Fibroblast of villous mesenchyme (primary cell): ENCODE measurements at places on chromosomes 3 and 15.

GRCh38 chr3:196620161-196620604 lies 19.3 kb upstream of the NRROS start:
- DNase-seq: no peak

DNA sequence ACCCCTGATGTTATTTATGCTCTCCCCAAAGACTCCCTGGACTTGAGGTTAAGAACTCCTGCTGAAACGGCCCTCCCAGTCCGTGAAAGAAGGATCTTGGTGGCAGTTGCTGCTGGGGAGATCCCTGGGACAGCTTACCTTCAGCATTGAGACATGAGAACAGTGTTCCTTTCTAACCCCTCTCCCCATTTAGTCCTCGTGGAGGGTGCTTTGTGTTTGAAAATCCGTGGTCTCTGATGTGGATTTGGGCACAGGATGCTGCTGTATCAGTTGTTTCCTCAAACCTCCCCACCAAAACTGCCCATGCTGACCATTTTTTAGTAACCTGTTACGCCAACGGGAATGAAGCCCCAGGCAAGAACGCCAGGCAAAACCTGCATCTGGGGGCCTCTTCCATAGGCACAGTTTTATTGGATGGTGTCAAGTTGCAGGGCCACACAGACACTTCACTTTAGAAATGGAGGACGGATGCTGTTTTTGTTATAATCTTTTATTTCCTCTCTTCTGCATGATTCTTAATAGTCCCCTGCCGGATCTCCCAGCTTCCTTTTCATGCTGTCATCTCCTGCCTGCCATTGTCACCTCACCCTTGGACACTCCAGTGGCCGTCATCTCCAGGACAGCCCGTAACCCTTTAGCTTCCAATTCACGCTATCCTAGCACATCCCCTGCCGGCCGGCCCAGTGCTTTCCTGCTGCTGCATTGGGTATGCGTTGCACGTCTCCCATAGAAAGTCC lies 31.7 kb upstream of the CEMIP start:
- no peak for DNase-seq

- peak; percentile 42 for DNase-seq
Observed at GRCh38 chr3:186976837-186977750, 46.8 kb downstream of the ST6GAL1 start.

GRCh38 chr3:174431717-174432116 lies 427.4 kb upstream of the NAALADL2 start:
- peak; percentile 7 for DNase-seq

DNA sequence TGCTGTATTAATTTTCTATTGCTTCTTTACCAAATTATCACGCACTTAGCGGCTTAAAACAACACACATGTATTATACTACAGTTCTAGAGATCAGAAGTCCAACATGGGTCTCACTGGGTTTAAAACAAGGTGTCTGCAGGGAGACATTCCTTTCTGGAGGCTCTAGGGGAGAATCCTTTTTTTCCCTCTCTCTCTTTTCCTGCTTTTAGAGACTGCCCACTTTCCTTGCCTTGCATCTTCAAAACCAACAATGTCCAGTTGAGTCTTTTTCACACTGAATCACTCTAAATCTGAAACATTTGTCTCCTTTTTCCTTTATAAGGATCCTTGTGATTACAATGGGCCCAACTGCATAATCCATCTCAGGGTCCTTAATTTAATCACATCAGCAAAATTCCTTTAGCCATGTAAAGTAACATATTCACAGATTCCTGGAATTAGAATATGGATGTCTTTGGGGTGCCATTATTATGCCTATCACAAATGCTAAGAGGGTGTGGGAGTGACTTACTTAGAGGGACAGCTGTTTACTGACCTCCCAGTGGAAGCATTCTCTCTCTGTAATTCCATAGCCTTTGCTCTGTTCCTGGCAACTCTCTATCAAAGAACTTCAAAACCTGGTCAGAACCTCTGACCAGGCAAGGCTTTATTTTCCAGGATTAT lies 21.8 kb downstream of the CD200 start:
- DNase-seq: no peak

DNA sequence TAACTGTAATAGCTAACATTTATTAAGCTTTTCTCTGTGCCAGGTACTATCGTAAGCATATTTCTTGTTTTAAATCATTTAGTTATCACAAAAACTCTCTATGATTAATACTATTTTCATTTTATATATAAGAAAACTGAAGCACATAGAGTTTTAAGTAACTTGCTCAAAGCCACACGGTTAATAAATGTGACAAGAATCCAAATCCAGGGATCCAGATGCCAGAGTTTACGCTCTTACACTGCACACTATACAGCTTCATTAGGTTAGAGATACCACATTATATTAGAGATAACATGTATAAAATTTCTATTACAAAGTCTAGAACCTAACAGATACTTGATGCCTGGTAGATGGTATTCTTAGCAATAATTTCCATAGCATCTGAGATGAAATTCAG lies 265.2 kb downstream of the SHOX2 start:
- DNase-seq: no peak

DNA sequence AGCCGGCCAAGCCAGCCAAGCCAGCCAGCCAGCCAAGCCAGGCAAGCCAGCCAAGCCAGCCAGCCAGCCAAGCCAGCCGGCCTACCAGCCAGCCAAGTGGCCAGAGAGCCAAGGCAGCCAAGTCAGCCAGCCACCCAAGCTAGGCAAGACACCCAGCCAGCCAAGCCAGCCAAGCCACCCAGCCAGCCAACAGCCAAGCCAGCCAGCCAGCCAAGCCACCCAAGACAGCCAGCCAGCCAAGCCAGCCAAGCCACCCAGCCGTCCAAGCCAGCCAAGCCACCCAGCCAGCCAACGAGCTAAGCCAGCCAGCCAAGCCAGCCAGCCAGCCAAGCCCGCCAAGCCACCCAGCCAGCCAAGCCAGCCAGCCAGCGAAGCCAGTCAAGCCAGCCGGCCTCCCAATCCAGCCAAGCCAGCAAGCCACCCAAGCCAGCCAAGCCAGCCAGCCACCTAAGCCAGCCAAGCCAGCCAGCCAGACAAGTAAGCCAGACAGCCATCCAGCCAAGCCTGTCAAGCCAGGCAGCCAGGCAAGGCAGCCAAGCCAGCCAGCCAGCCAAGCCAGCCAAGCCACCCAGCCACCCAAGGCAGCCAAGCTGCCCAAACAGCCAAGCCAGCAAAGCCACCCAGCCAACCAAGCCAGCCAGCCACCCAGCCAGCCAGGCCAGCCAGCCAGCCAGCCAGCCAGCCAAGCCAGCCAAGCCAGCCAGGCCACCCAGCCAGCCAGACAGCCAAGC lies 200.5 kb downstream of the GOLGA6L6 start:
- peak; percentile 33 for DNase-seq

DNA sequence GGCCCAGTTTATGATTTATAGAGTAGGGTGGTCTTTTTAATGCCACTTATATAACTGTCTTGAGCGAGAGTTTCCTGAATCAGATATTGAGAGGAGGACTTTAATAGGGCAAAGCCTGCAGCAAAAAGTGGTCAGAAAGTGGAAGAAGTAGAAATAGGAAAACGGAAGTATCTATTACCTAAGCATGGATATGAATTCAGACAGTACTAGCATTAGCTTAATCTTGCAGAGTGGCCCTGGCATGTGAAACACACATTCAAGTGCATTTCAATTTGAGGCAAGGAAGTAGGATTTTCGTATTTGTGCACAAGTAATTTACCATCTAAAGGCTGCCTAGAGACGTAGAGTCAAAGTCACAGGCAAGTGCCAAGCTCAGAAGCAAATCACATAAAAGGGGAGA lies 622.3 kb downstream of the DIPK2A start:
- no peak for DNase-seq

GRCh38 chr3:171354049-171354705 lies 106.0 kb downstream of the TNIK start:
- peak; percentile 37 for DNase-seq

- no peak for DNase-seq
Observed at GRCh38 chr3:189702066-189702646, 71.0 kb downstream of the TP63 start.

DNA sequence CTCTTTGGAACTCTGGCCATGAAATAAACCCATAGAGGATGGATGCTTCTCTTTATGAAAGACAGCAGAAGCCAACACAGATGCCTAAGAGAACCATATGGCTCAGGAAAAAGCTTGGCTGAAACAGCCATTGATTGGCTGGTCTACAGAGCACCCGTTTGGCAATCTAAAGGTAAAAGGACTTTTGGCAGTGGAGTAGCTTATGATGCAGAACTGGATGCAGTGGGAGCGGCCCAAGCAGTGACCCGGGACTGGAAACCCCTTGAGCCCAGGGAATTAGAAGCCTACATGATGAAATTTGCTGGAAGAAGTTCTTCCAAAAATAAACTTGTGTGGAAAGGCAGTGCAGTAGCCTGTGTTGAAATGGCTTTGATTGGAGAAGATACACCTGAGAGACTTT lies 360.2 kb downstream of the NR2F2 start:
- DNase-seq: no peak

GRCh38 chr3:45205126-45205525 lies 21.0 kb downstream of the TMEM158 start:
- DNase-seq: peak; percentile 86

GRCh38 chr15:60798821-60799220 lies 319.9 kb upstream of the ICE2 start:
- DNase-seq: peak; percentile 47

- no peak for DNase-seq
Observed at GRCh38 chr3:53181024-53181371, 20.0 kb downstream of the PRKCD start.

DNA sequence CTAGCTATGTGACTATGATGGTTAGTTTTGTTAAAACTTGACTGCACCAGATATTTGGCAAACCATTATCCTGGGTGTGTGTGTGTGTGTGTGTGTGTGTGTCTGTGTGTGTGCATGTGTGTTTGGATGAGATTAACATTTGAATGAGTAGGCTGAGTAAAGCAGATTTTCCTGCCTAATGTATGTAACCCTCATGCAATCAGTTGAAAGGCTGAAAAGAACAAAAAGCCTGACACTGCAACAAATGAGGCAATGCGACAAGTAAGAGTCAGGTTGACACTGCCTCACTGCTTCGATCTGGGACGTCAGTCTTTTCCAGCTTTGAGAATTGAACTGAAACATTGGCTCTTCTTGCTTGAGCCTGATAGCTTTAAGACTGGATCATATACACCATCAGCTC lies 643.0 kb downstream of the NAALADL2 start:
- DNase-seq: no peak

- no peak for DNase-seq
Observed at GRCh38 chr3:152658977-152659720, 175.8 kb upstream of the P2RY1 start.

DNA sequence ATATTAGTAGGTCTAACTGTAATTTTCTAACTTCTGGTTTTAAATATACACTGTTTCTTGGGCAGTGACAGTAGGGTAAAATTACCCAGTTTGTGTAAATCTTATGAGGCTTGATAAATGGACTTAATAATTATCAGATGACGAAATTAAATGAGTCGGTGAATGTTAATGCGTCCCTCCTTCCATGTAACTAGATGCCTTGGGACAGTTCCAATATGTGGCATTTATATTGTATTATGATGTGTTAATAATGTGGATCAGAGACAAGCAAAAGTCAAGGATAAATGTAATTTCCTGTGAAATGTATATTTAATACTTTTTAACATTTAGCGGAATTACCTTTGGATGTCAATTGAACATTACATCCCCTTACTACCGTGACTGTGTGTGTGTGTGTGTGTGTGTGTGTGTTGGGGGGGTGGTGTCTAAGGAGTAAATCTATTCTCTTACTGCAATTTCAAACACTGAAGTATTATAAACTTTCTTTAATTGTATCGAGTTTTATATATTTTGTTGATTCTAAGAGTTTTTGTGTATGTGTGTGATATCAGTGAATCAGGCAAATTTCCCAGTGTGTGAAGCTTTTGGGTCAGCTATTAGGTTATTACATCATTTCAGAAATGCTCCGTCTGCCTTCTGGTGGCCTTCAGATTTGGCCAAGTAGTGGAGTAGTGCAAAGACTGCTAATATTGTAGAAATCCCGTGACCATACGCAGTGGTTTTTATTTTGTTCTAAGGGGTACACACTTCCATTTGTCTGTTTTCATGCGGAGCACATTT lies 50.1 kb downstream of the CNTN4 start:
- DNase-seq: peak; percentile 0

GRCh38 chr15:91537856-91538255 lies 315.7 kb upstream of the SLCO3A1 start:
- peak; percentile 8 for DNase-seq

GRCh38 chr15:40006646-40007045 lies 32.3 kb downstream of the SRP14 start:
- DNase-seq: peak; percentile 51

DNA sequence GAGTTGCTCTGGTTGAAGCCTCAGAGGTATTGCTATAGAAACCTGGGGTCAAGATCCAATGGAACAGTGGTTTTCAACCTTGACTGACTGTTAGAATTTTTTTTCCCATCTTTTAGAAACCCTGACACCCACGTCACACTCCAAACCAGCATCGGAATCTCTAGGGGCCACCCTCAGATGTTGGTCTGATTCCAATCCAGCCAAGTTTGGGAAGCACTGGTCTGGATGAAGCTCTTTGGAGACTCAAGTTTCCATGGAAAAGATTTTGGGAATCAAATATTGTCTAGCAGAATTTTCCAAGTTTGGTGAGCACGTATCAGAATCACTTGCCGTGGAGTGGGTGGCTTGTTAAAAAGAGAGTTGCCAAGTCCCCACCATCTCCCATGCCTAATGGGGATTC lies 103.8 kb downstream of the THSD4 start:
- DNase-seq: no peak

GRCh38 chr3:127455541-127456450 lies 134.7 kb downstream of the TPRA1 start:
- DNase-seq: peak; percentile 51

DNA sequence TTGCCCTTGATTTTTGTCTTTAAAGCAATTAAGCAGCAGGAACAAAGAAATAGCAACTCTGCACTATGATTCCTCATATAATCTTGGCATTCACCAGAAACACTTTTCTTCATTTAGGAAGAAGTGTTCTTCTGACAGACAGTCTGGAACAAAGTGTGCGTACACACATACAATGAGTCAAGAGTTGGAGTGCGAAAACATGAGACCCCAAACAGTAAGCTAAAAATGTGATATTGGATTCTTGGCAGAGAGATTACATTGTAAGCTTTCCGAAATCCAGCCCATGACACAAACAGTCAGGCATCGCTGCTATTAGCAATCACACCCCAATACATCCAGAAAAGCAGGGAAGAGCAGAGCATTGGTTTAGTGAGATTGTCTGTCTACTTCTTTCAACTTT lies 306.7 kb upstream of the TBC1D5 start:
- DNase-seq: no peak

GRCh38 chr15:57015897-57016296 lies 97.5 kb downstream of the TCF12 start:
- peak; percentile 47 for DNase-seq

- DNase-seq: no peak
Observed at GRCh38 chr3:129038121-129038855, 22.3 kb upstream of the GP9 start.
